ENCODE measurements at places on chromosomes 6 and 20.
A peak's percentile ranks its signal among the peaks of the same experiment; 100 is the strongest.

GRCh38 chr20:40309731-40310130, 379.3 kb downstream of the MAFB start:
- DNase-seq, result no peak

GRCh38 chr6:169784821-169785340, 33.5 kb downstream of the ERMARD start:
- no peak for DNase-seq

DNA sequence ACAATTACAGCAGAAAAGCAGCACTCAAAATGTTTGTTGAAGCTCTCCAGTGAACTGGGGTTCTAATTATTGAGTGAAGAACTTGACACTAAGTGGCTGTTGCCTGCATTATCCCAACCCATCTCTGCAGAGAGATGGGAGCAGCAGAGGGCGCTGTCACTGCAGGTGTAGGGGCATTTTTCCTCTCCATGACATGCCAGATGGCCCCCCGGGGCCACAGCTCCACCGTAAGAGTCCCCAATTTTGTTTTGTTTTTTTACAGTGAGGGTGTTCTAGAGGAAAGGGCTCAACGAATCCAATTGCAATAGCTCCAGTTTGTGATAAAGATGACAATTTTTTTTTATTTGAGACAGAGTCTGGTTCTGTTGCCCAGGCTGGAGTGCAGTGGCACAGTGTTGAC, 1.9 kb upstream of the FUCA2 start:
- DNase-seq, result peak; percentile 12

DNA sequence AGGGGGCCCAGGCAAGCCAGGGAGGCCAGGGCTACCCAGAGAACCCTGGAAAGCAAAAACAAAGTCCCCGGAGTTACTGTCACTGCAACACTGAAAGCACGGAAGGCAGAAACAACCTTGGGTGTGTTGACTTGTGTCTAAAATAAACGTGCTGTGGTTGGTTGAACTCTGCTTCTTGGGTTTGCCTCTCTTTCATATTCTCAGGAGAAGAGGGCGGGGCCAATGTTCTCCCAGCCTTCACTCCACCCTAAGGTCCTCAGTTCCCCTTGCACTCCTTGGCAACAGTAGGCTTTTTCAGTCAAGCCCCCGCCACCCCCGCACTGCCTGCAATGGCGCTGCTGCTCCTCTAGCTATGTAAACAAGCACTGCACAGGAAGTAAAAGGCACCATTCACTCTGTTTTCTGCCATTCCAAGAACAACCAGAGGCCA, 60.9 kb downstream of the COL9A1 start:
- DNase-seq, result no peak

DNA sequence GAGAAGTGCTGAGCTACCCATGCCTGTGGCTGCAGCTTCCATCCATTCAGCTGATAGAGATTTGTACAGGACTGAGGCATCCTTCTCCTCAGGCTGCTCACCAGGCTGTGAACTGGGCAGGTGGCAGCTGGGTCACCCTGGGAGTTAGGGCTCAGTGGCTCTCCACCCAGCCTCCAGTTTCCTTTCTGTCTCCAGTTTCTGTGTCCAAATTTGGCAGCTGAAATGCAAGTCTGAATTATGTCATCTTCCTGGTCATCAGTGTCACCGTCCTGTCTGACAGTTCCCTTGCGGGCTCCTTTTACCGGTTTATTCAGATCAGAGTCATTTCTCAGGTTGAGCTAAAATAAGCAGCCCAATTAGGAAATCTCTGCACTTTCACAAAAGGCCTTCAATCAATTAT, 93.3 kb downstream of the EDN1 start:
- no peak for DNase-seq

DNA sequence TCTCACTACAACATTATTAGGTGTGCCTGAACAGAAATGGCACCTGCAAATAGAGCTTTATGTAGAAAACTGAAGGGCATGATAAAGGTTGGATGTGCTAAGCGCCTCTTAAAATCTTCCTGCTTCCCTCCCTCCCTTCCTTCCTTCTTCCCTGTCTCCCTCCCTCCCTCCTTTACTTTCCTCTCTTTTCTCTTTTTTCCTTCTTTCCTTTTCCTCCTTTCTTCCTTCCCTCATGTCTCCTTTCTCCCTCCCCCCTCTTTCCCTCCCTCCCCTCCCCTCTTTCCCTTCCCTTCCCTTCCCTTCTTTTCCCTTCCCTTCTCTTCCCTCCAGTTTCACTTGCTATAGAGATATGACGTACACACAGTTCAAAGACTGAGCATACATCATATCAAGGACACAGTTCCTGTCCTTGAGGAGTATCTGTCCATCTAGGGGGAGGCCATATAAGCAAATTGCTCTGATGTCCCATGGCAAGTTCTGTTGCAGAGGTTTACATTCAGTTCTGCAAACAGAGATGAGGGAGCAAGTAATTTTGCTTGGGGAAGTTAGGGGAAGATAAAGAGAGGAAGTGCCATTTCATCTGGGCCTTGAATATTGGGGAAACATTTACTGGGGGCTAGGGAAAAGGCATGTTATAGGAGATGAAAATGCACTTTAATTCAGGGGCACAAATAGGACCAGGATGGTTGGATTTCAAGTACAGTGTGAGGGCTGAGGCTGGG, 79.0 kb upstream of the EEF1E1 start:
- DNase-seq, result no peak

- DNase-seq, result peak; percentile 25
These were observed 346.3 kb downstream of the BMP2 start for GRCh38 chr20:7113577-7114466.

- DNase-seq, result no peak
These were observed 27.1 kb upstream of the TOP1 start for GRCh38 chr20:41001497-41001896.

DNA sequence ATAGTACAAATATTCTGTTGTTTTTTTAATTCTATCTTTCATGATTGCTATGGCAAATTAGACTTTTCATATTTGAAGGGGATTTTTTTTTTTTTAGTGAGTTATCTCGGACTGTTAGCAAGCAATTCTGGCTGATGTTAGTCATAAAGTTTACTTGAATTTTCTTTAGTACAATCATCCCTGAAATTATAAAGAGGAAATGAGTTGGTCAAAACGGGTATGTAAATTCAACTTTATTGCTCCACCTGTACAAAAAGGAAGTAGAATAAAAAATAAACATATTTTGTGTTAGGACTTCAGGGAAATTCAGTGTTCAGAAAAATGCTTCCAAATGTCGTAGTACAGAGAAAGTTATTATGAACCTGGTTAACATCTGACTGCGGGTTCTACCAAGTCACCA, 40.3 kb downstream of the PPP1R14C start:
- no peak for DNase-seq

- no peak for DNase-seq
These were observed 17.8 kb upstream of the TAGAP start for GRCh38 chr6:159062564-159062945.

GRCh38 chr6:34146801-34147592, 1.1 kb upstream of the GRM4 start:
- DNase-seq, result no peak

DNA sequence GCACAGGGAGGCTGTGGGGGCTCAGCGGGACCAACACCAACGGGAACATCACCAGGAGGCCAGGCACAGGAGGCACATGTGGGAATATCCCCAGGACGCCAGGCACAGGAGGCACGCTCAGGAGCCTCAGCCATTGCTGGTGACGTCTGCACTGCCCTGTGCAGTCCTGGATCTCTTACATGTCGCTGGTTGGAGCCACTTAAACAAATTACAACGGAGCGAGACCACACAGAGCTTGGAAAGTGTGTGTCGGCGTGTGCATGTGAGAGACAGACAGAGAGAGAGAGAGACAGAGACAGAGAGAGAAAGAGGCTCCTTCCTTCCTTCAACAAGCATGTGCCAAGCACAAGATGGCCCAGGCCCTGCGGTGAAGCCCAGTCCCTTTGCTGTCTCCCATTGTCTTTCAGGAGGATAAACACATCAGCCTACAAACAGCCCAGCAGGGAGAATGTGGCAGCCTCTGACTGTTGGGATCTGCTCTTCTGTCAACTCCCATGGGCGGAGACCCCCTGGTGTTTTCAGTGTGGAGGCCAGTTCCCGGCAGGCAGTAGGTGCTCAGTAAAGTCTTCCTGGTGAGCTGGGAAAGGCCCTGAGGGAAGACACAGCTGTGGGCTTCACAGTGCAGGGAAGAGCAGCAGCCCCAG, 112.7 kb upstream of the THBS2 start:
- DNase-seq, result no peak

- no peak for DNase-seq
These were observed 377.6 kb upstream of the ZFP64 start for GRCh38 chr20:52569201-52569600.

- no peak for DNase-seq
These were observed 148.8 kb upstream of the PROKR2 start for GRCh38 chr20:5465604-5465927.

DNA sequence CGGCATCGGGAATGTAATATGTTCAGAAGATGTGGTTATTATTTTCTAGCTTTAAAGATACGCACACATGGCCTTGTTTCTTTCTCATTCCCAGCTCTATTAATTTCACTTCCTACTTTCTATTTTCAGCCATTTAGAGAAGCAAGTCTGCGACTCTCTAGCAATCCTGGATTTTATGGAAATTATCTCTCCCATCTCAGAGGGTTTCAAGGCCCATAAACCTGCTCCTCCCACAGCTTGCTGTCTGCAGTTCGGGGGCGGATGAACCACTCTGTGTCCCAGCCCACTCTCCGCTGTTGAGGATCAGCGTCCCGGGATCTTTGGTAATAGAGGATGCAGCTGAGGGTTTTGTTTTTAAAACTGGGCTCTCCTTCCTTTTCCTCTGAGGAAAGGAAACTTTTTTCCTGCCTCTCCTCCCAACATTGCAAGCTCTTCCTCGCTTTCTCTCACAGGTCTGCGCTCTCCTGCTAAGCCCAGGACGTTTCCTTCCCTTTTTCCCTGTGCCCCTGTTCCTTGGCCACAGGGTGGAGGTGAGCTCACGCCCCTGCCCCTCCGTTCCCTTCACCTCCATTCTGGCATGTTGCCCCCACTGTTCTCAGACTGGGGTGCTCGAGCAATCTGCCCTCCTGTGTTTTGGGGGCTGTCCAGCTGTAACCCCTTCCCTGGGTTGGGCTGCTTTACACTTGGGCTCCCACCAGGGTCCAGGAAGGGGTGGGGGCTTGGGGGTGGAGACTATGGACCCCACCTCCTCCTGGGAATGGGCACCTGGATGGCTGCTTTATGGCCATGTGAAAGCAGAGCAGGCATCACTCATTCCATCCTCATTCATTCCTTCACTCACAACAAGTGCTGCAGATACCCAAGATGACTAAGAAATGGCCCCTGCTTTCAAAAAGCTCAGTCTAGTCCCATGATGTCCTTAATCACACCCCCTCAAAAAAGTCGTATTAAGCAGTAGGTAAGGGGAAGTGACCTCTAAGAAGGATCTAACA, 54.9 kb downstream of the ZBTB9 start:
- DNase-seq, result no peak

Measured in NCI-H1105 (cell line).